Stimulated activated CD8-positive, alpha-beta memory T cell treated with anti-CD3 and anti-CD28 coated beads, Interleukin-4, amount 100 ng/mL, for 1 hour (primary cell): ENCODE measurements at places on chromosomes 4 and X.
A peak's percentile ranks its signal among the peaks of the same experiment; 100 is the strongest.

DNA sequence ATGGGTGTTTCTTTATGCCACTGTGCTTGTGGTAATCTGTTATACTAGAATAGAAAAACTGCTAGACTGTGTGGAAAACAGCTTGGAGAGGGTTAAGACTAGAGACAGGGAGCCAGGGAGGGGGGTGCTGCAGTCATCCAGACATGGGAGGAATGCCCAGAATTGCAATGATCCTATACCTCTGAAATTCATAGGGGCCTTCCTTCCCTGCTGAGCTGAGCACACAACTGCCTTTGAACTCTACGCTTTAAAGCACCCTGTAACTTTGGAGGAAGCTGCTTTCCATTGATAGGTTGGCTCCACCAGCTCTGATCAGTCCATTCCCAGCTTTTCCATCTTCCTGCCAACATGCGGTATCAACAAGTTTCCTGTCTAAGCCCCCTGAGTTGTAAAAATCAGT, 155.9 kb upstream of the RASGEF1B start:
- DNase-seq, result no peak

- no peak for DNase-seq
These were observed 122.5 kb downstream of the PTTG2 start for GRCh38 chr4:38082424-38083385.

GRCh38 chr4:2615821-2616220, 79.4 kb downstream of the FAM193A start:
- DNase-seq, result no peak

DNA sequence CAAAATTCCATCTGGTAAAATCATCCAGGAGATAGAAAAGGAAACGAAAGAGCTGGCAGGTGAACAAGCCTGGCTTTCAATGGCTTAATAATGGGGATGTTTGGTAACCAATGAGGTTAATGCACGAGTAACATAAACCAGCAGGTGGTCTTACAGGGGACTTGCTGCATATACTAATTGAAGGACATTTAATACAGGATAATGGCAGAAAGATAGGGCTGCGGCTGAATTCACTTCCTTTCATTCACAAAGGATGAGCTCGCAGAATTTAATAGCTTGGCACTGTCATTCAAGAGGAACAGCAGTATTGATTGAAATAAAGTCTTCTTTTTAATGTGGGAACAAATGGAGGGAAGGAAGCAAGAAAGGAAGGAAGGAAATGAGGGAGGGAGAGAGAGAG, 156.3 kb upstream of the RAI2 start:
- no peak for DNase-seq

DNA sequence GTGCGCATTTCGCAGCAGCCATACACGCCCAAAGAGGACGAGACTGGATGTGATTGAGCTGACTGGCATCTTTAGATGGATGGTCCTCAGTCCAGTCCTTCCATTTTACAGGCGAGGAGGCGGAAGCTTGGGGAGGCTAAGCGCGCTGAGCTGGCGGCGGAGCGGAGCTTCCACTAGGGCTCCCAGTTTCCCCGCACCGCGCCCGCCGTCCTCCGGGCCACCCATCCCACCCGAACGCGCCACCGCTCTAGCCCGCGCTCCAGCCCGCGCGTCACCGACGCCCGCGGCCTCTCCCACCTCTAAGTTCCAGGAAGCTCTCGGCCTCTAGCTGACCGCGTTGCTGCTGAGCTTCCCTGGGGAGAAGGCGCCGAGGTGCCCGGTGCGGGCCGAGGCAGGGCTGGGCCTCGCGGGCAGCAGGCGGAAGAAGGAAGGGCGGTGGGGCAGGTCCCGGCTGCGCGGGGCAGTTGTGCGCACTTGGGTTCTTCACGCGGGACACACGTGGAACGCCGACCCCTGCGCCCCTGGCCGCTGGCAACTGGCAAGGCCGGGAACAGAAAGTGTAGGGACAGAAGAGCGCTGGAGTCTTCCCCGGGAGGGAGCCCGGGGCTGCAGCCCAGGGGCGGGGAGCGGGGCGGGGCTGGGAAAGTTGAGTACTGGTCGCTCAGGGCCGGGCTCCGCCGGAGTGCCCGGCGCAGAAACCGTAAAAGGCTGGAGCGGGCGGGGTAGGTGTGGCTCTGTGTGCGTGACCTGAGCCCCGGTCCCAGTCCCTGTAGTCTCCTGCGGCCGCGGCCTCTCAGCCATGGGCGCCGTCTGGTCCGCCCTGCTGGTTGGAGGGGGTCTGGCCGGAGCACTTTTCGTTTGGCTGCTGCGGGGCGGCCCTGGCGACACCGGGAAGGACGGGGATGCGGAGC, at the start of gene STBD1:
Gene STBD1, plus strand, starts transcription at position 763 of the 911 bp plus-strand sequence. Its CDS starts 37 bp downstream, at position 800.
- DNase-seq, result no peak

DNA sequence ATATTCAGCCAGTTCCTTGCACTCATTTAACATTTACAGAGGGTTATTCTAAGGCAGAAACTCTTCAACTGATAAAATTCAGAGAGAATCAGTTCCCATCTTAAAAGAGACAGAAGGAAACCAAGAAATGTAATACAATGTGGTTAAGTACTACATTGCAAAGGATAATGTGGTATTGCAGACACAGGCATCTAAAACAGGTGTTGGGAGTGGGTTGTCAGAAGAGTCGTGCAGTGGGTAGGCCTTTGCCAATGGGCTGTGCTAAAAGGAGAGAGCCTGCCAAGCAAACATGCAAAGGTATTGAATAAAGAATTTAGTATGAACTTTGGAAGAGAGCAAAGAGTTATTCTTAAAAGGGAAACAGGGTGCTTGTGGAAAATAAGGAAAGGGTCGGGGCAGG, 1044.4 kb upstream of the DIAPH2 start:
- DNase-seq, result no peak

DNA sequence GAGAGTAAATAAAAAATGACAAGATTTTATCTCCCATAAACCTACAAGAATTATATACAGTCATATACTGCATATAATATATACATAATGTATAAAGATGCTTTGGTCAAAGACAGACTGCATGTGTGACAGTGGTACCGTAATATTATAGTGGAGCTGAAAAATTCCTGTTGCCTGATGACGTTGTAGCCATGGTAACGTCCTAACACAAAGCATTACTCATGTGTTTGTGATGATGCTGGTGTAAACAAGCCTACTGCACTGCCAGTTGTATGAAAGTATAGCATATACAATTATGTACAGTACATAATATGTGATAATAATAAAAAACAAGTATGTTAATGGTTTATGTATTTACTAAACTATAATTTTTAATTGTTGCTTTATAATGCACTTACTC, 245.2 kb upstream of the CENPE start:
- no peak for DNase-seq

GRCh38 chrX:48474127-48474526, 1.9 kb upstream of the FTSJ1 start:
- no peak for DNase-seq

DNA sequence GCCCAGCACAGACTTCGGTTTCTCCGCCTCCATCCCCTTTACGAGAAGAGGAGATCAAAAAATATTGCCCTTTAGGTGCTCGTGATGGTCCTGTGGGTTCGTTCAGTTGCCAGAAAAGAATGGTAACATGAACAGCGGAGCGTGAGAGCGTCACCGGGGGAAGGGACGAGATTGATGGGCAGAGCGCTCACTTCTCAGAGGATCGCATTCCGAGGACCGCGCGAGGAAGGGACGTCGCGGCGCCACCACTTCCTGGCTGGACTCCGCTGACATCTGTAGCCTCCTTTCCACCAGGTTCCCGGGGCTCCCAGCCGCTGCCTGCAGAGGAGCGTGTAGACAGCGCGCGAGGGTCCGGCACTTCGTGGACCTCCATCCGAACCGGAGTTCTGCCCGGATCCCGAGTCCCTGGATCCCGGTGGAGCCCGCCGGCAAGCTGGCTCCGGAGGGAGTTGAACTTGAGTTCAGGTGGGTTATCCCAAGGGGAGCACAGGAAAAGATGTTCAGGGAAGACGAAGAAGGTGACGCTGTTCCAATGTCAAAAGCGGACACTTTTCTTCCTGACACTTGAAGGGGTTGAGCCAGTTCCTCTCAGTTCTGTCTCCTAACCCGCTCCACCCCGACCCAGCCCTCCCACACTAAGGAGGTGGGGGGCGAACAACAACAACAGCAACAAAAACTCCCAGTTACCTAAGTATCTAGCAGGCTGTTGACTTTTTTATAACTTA, 484 bp downstream of the GALNTL6 start:
- no peak for DNase-seq

DNA sequence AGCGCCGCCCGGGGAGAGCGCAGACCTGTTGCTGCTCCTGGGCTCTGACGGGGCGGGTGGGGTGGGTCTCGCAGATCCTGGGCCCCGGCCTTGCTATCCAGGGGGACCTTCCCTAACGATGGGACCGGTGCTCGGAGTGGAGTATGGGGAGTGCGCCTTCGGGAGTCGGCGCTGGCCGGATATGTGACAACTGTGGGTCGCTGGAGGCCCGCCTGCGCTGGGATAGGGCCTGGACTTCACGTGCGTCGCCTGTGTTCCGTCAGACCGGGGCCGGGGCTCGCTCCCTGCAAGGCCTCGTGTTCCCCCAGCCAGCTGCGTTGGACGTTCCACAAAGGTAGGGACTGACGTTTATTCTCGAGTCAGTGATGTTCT, 1.3 kb downstream of the TBL1X start:
- DNase-seq, result no peak

- no peak for DNase-seq
These were observed 20.5 kb downstream of the SEL1L3 start for GRCh38 chr4:25842229-25842845.

DNA sequence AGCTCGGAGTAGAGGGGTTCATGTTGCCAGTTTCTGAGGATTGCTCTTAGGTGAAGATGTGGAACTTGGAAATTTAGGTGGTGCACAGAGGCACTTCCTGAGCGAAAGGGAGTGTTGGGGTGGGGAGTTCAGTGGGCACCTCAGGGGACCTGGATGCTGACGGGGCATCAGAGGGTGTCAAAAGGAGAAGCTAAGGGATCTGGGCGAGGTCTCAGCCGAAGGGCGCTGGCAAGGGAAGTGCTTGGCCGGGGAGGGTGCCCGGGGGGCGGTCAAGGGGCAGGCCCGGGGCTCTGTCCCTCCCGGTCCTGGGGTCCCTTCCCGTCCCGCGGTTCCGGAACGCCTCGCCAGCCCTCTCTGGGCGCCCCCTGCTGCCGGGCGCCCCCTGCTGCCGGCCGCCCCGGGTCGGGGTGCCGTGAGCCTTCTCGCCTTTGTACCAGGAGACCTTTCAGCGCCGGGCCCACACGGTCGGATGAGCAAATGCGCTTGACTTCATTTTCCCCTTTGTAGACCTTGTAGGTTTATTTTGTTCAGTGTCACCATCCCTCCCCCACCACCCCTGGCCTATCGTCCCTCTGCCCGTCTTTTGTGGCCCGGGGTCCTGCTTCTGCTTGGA, 3.0 kb upstream of the PHOX2B start:
- no peak for DNase-seq

GRCh38 chrX:123859409-123859845, 426 bp upstream of the XIAP start:
- peak; percentile 34 for DNase-seq

DNA sequence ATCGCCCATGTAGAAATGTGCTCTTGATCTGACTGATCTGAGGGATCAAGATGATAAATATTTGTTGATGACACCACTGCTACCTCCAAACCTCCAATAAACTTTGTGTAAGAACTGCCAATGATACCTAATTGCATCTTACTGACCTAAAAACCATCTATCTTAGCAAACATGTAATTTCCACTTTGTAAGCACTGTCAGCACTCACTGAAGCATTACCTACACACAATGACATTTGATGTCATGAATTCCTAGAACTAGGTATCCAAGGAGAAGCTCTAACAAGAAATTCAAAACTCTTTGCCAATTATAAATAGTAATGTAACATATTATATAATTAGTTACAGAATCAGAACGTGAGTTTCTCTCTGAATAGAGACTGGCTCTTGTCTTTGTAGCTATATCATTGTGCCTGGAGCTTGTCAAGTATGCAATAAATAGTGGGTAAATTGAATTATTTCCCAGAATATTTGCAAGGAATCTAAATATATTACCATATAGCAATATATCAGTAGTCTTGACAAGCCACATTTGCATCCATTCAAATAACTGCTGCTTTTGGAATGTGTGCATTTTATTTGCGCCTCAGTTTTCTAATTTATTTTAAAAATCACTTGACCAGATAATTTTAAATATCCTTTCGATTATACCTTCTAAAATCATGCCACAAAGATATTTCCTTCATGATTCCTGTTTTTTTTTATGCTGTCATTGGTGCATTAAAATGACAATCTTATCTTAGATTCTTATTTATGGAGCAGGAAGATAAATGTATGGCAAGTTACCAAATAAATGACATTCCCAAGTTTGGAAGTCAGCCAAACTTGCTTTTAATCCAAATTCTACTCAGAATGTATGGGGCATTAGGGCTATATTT, 232.3 kb upstream of the NEIL3 start:
- DNase-seq, result no peak

DNA sequence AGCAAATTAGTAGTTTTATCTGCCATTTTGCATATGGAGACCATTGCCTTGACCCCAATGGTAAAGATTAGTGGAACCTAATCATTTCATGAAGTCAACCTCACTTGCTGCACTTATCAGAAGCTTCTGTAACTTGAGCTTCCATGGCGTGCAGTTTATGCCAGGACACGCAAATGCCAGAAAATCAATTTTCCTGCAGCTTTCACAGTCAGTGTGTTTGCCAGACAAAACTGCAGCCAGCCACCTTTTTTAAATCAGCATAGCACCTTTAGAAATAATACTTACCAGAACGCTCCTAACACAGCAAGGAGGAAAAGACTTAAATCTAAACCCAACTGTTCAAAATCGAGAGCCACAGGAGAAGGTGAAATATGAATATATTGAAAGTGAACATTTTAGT, 265.3 kb downstream of the GRIA3 start:
- no peak for DNase-seq

GRCh38 chr4:65839164-65839931, 169.1 kb upstream of the EPHA5 start:
- DNase-seq, result no peak

- DNase-seq, result no peak
These were observed 30.0 kb upstream of the ANXA5 start for GRCh38 chr4:121726642-121727268.

- DNase-seq, result no peak
These were observed 44.9 kb downstream of the TIGD4 start for GRCh38 chr4:152734699-152735050.

DNA sequence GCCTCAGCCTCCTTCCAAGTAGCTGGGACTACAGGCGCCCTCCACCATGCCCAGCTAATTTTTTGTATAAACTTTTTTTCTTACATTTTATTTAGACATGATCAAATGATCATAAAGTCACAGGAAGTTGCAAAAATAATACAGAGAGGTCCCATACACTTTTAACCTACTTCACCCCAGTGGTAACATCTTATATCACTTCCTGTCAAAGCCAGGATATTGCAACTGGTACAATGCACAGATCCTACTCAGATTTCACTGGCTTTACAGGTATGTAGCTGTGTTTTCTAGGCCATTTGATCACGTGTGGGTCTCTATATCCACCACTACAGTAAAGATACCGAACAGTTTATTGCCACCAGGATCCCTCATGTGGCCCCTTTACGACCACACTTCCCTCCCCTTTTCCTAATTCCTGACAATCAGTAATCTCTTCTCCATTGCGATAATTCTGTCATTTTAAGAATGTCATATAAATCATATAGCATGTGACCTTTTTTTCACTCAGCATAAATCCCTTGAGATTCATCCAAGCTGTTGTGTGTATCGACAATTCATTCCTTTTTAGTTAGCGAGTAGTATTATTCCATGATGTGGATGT, 18.0 kb downstream of the RPS6KA3 start:
- DNase-seq, result no peak
